ENCODE measurements at places on chromosomes 2 and 18.
A peak's percentile ranks its signal among the peaks of the same experiment; 100 is the strongest.

DNA sequence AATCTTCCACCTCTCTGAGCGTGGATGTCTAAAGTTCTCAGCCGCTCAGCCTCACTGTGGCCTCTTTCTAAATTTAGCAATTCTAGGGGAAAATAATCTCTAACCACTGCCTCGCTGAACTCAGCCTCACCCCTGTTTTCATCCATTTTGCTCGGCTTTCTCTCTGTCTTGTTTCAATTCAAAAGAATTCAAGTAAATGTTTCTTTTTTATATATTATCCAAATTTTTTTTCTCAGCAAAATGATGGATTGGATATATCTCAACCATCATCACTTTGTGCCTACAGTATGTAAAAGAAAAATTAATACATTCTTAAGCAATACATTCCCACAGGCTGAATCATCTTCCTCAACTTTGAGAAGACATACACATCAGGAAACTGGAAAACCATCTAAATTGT is 24.0 kb upstream of the GALNT5 start:
- DNase-seq = peak; percentile 91

DNA sequence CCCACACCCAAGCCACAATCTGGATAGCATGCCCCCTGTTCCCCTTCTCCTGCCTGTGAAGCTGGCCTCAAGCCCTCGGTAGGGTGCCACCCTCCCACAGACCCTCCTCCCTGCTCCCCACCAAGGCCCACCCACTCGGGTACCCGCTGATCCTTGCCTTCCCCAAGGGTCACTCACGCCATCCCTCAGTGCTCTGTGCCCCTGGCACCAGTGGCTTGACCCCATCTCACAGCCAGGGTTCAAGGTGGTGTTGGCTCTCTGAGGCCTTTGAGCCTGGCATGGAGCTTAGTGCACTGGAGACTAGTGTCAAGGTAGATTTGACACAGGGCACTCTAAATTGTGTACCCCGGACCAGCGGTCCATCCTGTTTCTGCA is 11.9 kb downstream of the ADRA2B start:
- DNase-seq = no peak

- no peak for DNase-seq
Measured at GRCh38 chr18:4374564-4374963, 80.5 kb downstream of the DLGAP1 start.

- no peak for DNase-seq
Measured at GRCh38 chr2:160238392-160238791, 38.3 kb upstream of the ITGB6 start.
